Osteocyte (in vitro differentiated cells): ENCODE measurements at places on chromosomes 4 and X. TPM values are rescaled to one million over a fixed set of nuclear protein-coding genes. Genes with fewer than 3 reads are reported as not detected.

GRCh38 chrX:72003811-72004750 lies 93.4 kb downstream of the NHSL2 start:
- peak; percentile 88 for DNase-seq

GRCh38 chr4:4825431-4825830 lies 34.0 kb upstream of the MSX1 start:
- no peak for DNase-seq

- no peak for DNase-seq
These were observed 152.9 kb downstream of the COL4A6 start for GRCh38 chrX:108285356-108285755.

DNA sequence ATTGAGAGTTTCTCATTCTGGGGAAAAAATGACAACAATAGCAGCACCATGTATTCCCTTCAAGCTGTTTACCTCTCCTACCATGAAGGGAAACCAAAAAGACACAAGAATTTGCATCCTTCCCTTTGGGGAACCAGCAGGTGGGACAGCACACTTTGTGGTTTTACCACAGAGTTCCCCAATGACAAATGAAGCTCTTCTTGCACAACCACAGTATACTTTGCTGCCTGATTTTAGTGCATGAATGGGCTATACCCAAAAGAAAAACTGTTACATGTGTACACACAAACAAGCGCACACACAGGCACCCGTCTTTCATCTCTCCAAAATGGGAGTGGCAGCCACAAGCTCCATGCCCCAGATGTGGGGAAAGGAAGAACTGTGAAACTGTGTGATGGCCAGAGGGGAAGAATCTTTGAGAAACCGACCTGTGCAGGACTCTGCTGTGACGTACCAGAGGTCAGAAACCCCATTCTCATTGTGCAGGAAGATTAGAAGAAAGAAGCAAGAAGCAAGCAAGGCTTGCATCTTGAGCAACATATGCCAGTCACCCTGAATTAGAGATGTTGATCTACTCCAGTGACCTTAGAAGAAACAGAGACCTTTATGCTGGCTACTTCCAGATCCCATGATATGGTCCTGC lies 2.7 kb upstream of the MAML3 start:
- no peak for DNase-seq

GRCh38 chr4:10354746-10355145 lies 102.5 kb downstream of the ZNF518B start:
- DNase-seq, result no peak

GRCh38 chr4:97013711-97014110 lies 1129.6 kb downstream of the STPG2 start:
- no peak for DNase-seq

GRCh38 chr4:73662709-73663546 lies 42.7 kb upstream of the RASSF6 start:
- no peak for DNase-seq

DNA sequence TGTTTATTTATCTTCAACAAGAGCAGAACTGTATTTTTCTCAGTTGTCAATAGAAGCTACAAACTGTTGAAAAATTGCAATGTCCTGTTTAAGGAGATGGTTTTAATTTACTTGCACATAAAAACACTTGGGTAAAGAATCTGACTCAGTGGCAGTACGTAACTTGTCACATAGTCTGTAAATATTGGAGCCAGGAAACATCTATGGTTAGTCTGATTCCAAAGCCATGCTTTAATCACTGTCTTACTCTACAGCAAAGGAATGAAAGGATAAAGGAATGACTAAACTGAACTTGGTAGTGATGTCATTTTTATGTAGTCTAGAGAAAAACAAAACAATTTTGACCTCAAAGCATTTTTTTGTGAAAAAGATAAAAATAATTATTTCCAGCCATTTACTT lies 537.2 kb downstream of the STIM2 start:
- DNase-seq, result no peak

DNA sequence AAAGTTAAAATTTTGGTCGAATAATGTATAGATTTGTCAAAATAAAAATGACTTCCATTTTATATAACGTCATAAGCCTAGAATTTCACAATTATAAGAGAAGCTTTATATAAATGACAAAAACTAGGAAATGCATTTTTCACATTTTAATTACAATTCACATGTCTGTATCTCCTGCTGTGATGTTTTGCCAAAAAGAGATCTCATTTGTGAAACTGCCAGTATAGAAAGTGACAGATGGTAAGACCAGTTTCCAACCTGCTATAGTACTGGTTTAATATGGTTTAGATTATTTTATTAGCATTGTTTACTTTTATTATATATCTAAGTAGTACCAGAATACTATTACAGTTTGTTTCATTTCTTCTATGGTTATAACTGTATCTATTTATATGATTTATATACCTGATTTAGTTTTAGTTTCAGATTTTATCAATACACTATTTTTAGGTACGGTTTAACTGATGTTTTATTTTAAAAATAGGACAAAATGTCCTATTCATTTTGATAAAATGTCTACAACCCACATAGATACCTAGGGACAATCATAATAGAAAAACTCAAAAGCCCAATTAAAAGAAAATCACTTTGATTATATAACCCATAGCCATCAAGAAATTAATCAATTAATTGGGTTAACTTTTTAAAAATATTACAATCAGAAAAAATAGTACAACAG lies 5.4 kb upstream of the CCSER1 start:
- no peak for DNase-seq

DNA sequence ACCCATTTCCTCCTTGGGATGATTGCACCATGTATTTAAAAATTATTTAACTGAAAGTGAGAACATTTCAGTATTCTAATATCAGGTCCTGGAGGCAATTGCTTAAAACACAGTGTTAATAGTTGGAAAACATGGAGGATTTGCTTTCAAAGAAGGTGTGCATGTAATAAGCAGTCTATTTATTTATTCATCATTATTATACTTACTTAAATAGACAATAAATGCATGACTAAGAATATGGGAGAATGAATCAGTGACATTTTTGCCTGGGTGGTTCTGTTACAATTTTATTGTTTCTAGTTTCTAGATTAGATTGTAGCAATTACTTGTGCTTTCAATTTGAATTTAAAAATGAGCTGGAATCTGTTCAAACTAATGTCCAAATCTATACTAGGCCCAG lies 145.5 kb downstream of the AREG start:
- no peak for DNase-seq

DNA sequence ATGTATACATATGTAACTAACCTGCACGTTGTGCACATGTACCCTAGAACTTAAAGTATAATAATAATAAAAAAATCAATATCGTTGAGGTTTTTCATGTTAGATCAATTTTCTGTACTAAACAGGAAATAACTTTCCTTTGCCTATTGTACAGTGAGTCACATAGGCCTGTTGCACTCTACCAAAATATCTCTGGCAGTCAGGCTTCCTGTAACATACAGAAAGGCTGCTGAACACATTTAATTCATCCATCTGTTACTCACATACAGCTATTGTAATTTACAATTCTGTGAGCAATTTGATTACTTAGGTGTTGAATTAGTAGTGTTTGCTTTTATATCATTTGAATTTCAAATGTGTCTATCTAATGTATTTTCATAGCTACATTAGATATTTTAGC lies 427.8 kb downstream of the TMA16 start:
- no peak for DNase-seq

The IL2 gene
- total RNA-seq, result not detected in 2 replicates
